Skin of body (tissue), 3 donors: ENCODE measurements at places on chromosomes 2 and 18. TPM values are rescaled to one million over a fixed set of nuclear protein-coding genes. Genes with fewer than 3 reads are reported as not detected.

The DSC2 gene
- total RNA-seq, result 36.4 TPM

The RMDN2 gene
- total RNA-seq, result 6.9 TPM

The GRHL1 gene
- 93.0 TPM for total RNA-seq

The THSD7B gene
- total RNA-seq, result 8.1 TPM

The SCN3A gene
- 1.2 TPM for total RNA-seq

The SH3RF3 gene
- total RNA-seq, result 3.8 TPM

The POTEI gene
- total RNA-seq, result 0.10 TPM

The ADAM23 gene
- total RNA-seq, result 3.1 TPM

The HSBP1L1 gene
- total RNA-seq, result 9.8 TPM

The UGT1A4 gene
- not detected for total RNA-seq

The UGT1A1 gene
- 0.10 TPM for total RNA-seq

The C2orf66 gene
- total RNA-seq, result 0.69 TPM
